ENCODE measurements at places on chromosomes 1 and 21. TPM values are rescaled to one million over a fixed set of nuclear protein-coding genes. Genes with fewer than 3 reads are reported as not detected.

The PDZK1IP1 gene
- total RNA-seq, result not detected

The OPTC gene
- total RNA-seq, result not detected

The PADI3 gene
- not detected for total RNA-seq

The S100A7A gene
- total RNA-seq, result not detected

The RHD gene
- total RNA-seq, result not detected

The CHIA gene
- total RNA-seq, result not detected

All from CD8-positive, alpha-beta memory T cell (primary cell).